ENCODE measurements at places on chromosomes 3 and 15.

DNA sequence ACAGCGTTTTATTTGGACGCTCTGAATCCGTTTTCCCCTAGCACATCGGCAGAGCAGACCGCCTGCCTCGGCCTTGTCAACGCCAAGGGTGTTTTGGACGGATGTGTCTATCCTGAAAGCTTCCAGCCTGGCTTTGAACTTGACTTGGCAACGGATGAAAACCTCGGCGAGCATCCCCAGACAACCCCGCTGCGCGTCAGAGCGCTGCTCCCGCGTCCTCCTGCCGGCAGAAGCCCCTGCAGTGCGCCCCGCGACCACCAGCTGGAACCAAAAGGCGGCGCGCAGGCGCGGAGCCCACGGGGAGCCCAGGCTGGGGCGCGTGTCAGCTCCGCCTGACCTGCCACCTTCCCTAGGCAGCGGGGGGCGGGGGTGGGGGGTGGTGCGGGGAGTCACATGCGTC is 26.2 kb upstream of the ARL8B start:
- no peak for DNase-seq

GRCh38 chr3:46334741-46335478 is 19.0 kb upstream of the CCR2 start:
- DNase-seq: no peak

DNA sequence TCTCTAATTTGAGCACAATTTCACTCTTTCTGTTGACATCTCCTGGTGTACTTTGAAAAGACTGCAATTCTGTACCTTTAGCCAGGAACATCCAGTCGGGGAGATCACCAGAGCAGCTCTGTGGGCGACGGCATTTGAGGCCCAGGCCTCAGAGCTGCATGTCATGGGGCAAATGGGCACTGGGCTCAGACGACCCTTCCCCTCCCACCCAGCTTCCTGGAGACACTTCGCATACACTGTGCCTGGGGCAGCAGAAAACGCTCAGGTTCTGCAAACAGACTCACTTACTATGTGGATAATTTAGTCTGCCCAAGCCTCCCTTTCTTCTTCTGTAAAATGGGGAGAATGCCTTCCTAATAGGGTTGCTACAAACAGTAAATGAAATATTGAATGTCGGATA is 96.9 kb downstream of the HMG20A start:
- no peak for DNase-seq

- DNase-seq: no peak
These were observed 107.4 kb downstream of the ADAMTS17 start for GRCh38 chr15:100234158-100235029.

DNA sequence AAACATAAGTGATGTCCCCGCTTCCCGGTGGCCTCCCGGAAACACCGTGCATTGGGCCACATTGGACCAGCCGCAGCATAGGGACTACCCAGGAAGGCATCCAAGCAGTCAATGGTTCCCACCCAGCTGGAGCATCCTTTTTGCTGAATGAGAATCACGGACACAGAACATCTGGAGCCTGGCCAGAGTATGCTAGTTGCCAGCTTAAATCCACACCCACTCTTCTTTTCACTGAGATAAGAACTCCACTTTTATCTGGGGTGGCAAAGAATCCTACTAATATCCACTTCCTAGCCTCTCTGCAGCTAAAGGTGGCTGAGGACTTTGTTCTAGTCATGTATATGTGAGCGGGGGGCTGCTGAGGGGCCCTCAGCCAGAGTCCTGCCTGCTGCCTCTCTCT is 95.2 kb upstream of the PLXNA1 start:
- no peak for DNase-seq

- no peak for DNase-seq
These were observed 6.5 kb downstream of the DAG1 start for GRCh38 chr3:49476563-49476962.

DNA sequence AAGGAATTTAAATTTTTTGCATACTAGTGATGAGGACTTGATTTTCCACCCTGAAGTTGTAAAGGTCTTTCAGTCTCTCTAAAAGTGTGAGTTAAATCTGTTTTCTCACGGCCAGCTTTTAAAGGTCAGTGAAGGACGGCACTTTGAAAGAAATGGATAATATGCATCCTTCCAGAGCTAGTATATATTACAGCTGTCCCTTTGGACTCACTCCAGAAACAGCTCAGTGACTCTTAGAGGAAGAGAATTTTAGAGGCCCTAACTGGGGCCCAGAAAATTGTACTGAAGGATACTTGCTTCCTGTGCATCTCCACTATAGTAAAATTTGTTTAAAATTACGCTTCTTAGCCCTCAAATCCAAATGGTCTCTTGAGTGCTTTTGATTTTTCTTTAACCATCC is 41.6 kb downstream of the PIK3CA start:
- no peak for DNase-seq

DNA sequence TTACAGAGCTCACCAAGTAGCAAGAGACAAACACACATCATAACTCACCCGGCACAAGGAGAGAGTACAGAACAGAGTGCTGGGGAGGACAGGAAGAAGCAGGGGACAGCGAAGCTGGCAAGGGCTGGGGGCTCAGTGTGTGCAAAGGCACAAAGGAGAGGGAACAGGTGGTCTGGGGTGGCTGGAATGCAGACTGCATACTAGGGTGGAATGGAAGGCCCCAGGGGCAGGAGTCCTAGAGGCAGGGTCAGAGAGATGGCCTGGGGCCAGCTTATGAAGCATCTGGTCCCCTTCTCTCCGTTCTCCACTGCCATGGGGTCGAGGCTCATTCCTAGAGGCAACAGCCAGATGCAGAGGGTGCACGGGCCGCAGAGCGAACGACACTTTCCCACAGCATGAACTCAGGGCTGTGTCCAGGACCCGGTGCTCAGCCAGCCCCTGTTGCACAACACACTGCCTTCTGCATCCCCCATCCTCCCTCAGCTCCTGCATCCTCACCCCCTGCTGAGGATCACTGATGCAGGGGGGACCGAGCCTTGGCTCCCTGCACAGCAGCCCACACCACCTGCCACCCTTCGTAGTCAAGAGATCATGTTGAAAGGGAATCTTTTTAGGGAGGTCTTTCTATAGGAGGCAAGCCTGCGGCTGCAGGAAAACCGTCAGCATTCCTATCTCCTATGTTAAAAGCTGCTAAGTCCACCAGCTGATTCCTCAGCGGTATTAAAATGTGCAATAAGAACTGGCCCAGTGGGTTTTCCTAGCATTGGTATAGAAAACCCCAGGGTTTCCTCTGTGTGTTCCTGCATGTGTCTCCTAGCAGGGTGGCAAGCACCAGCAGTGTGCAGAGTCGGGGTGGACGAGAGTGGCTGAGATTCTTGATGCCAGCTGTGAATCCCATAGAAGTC is 293.5 kb downstream of the UACA start:
- DNase-seq: no peak

DNA sequence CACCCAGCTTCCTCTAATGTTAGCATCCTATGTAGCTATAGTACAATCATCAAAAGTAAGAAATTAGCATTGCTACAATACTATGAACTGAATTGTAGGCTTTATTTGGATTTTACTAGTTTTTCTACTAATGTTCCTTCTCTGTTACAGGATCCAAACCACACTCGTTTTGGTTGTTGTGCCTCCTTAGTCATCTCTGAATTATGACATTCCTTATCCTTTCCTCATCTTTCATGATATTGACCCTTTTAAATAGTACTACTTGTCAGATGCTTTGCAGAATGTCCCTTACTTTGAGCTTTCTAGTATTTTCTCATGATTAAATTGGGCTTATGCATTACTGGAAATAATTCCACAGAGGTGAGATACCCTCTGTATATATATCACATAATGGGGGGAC is 265.4 kb downstream of the VPS13C start:
- no peak for DNase-seq

GRCh38 chr15:56659197-56659596 is 74.1 kb downstream of the ZNF280D start:
- DNase-seq: no peak

All from activated CD4-positive, alpha-beta T cell treated with anti-CD3 and anti-CD28 coated beads for 24 hours (primary cell).